ENCODE measurements at places on chromosomes 6 and 20.

DNA sequence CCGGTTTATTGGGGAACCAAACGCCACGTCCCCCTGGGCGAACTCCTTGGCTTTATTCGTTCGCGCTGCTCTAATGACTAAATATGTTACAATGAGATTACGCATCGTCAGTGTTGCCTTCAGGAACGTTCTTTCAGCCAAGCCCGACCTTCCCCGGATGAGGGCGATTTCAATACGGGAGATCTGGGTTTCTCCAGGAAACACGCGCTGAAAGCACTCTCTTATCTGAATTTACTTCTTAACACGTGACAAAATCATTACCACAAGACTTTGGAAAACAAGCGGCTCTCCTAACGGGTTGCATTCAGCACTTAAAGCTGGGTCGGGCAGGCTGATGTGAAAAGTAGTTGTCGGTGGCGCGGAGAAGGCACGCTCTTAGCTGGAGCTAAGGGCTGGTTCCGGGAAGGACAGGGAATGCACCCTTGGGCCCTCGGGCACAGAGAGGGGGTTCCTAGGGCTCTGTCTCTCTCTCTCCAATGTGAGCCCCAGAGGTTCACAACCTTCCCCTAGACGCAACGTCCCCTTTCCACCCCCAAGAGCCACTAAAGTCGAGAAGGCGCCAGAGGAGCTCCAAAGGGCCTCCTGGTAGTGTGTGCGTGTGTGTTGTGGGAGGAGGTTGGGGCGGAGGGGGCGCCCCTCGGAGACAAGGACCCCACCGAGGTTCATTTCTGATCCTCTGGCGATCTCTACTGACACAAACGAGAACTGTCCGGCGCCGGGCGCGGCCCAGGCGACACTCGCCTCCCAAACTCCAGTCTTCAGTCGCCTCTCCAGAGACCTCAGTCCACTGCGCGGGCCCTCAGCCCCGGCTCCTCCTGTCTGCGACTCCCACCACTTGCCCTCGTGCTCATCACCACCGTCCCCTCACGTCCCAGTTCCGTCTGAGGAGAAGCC is 7.1 kb upstream of the NKX2-2 start:
- DNase-seq: no peak

- DNase-seq: no peak
Measured at GRCh38 chr20:43564993-43565757, 6.3 kb downstream of the SGK2 start.

- no peak for DNase-seq
Measured at GRCh38 chr6:7642791-7643190, 52.8 kb downstream of the SNRNP48 start.

DNA sequence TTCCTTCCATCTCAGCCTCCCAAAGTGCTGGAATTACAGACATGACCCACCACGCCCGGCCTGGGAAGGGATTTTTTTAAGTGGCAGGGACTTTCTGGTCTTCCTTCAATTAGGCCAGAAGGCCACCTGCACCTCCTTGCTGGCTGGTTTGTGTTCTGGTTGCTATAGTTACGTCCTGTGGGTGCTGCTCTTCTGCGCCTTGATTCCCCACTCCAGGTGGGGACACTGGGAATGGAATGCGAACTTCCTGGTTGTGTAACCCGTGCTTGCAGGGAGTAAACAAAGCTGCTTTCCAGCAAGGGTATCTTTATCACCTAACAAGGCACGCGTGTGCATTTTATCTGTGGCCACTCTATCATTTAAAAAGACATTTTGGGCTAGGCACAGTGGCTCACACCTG is 117.7 kb downstream of the PLEKHG1 start:
- DNase-seq: no peak

GRCh38 chr6:20691185-20691584 is 156.9 kb downstream of the CDKAL1 start:
- no peak for DNase-seq
